ENCODE measurements at places on chromosomes 6 and 20.

- ATAC-seq = no peak
Measured at GRCh38 chr20:48866936-48867335, 39.1 kb upstream of the PREX1 start.

DNA sequence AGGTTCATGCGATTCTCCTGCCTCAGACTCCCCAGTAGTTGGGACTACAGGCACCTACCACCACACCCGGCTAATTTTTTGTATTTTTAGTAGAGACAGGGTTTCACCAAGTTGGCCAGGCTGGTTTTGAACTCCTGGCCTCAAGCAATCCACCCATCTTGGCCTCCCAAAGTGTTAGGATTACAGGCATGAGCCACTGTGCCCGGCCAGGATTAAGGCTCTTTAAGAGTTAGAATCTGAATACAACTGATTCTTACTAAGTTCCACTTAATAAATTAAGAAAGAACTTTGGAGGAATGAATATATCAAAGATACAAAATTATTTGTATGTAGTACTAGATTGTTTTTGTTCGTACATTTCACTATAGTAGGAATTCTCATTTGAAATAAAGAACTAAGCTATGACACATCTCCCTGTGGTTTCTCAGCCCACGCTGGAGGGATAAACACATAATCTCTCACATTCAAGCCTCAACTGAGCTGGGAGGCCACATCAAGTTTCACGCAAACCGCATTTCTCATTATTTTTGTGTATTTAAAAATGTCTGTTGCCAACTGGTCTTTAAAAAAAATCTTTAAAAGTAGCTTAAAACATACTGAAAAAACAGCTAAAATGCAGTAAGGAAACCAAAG lies 34.2 kb downstream of the DTNBP1 start:
- ATAC-seq = no peak

- ATAC-seq = no peak
Measured at GRCh38 chr6:132817554-132818403, 3.4 kb downstream of the RPS12 start.

GRCh38 chr6:89481695-89482094 lies 48.7 kb downstream of the ANKRD6 start:
- ATAC-seq = no peak

DNA sequence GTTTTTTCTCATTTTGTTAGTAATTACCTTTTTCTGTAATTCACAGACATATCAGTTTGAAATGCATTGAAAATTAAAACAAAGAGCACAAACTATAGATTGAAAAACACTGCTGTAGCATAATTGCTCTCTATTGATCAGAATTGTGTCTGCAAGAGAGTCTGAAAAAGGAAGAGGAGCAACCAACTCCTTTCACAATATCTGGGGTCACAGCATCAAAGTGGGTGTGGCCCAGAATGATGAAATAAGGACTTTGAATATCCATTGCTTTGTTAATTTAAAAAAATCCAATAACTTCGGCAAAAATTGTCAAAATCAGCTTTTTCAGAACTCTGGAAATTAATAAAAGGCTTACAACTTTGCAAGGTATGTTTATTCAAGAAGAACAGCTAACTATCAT lies 99.2 kb downstream of the MYLK4 start:
- ATAC-seq = no peak

DNA sequence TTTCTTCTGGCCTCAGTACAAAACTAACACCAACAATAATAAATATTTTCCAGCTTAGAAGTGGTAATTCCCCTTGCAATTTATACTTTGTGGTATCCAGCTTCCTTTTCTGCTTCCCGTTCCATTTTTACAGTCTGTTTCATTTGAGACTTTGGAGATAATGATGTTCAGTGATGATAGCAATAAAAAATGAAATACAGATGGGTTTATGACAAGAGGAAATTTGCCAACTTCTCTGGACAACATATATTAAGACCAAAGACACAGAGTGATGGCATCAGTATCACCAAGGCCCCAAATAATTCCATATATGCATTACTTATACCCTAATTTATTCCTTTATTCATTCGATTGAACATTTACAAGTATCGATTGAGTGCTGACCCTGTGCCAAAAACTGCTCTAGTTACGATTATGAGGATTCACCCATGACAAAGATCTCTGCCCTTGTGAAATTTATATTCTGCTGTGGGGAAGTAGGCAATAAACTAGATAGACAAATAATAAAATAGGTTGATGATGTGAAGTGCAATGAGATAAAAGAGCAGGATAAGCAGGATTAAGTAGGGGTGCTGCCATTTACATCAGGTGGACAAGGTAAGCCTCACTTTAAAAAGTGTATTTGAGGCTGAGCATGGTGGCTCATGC lies 18.1 kb upstream of the TASP1 start:
- no peak for ATAC-seq

- no peak for ATAC-seq
Measured at GRCh38 chr20:15265581-15266309, 928.3 kb upstream of the FLRT3 start.

GRCh38 chr20:3011752-3012151 lies 31.7 kb upstream of the GNRH2 start:
- no peak for ATAC-seq

All from stimulated activated memory B cell treated with anti-CD40 and anti-IgM and Interleukin-4, amounts not matched to agents 10 μg/mL and 1 μg/mL and 100 μg/mL, for 72 hours (primary cell).